ENCODE measurements at places on chromosomes 7 and 10. TPM values are rescaled to one million over a fixed set of nuclear protein-coding genes. Genes with fewer than 3 reads are reported as not detected.

DNA sequence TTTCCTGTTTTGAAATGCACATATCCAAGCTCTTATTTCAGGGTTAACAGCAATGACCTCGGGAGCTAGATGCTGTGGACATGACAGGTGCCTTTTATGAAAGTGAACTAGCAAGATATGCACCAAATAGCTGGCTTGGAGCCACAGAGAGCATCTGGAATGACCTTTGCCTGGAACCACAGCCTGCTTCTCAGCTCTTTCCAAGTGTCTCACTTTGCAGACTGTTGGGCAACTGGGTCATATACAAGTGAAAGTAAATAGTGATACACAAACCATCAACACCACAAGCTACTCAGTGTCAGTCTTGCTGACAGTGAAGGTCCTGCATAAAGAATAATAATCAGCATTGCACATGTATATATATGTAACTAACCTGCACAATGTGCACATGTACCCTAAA, 183.5 kb downstream of the RNF133 start:
- no peak overlapping the region for H3K4me3 ChIP-seq
- no peak overlapping the region for H3K27ac ChIP-seq
- no peaks in the 10 kb centered on the region for H3K4me1 ChIP-seq
- H3K36me3 ChIP-seq: no peaks in the 10 kb centered on the region
- no peak for DNase-seq

DNA sequence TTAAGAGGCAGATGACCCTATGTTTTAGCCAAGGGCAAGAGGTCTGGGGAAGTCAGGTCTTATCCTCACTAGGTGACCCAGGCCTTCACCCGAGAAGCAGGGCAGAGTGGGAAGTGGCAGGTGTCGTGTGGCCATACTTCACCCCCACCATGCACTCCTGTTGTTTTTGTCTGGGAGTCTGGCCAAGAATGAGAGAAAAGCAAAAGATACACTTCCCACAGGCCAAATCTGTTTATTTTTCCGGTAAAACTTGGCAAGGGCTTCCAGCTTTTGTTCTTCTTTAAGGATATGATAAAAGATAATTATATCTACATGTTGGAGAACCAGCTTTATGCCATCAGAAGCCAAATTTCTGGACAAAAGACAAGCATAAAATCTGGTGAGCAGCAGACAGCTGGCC, 137.4 kb upstream of the CDC14C start:
- H3K4me3 ChIP-seq: no peak overlapping the region
- H3K27me3 ChIP-seq: no peaks in the 10 kb centered on the region
- no peak for DNase-seq

DNA sequence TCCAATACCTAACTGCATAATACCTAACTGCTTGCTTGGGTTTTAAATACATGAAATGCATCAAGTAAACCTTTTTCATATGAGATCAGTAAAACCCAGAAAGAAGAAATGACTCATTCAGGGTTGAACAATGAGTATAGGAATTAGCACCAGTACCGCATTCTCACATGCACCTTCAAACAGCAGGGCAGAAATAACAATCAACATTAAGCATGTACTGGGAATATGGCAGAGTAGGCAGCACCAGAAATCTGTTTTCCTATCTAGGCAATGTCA, 850.3 kb upstream of the SORCS1 start:
- no peaks in the 10 kb centered on the region for H3K4me1 ChIP-seq
- H3K36me3 ChIP-seq: no peaks in the 10 kb centered on the region
- H3K27me3 ChIP-seq: no peaks in the 10 kb centered on the region
- H3K4me3 ChIP-seq: no peak overlapping the region
- DNase-seq: no peak

GRCh38 chr7:132145063-132145462, 431.2 kb downstream of the PLXNA4 start:
- no peak overlapping the region for H3K27ac ChIP-seq
- DNase-seq: no peak
- H3K4me3 ChIP-seq: no peak overlapping the region
- H3K27me3 ChIP-seq: no peaks in the 10 kb centered on the region

GRCh38 chr7:69860941-69861622, 262.8 kb downstream of the AUTS2 start:
- peak; percentile 19 for DNase-seq
- no peaks in the 10 kb centered on the region for H3K27me3 ChIP-seq
- no peaks in the 10 kb centered on the region for H3K4me1 ChIP-seq
- no peak overlapping the region for H3K4me3 ChIP-seq

- no peak overlapping the region for H3K27ac ChIP-seq
- H3K4me1 ChIP-seq: no peaks in the 10 kb centered on the region
- no peaks in the 10 kb centered on the region for H3K27me3 ChIP-seq
- no peak for DNase-seq
- no peaks in the 10 kb centered on the region for H3K36me3 ChIP-seq
Measured at GRCh38 chr10:1364151-1364910, 308.1 kb downstream of the WDR37 start.

ST8SIA6 gene
- total RNA-seq: 0.91 TPM

Data from kidney (tissue), 22 donors.